ENCODE measurements at places on chromosomes 11 and 22.

GRCh38 chr22:38735126-38735464 is 20.7 kb downstream of the SUN2 start:
- DNase-seq = no peak

GRCh38 chr11:18317551-18317950 is 4.4 kb downstream of the HPS5 start:
- DNase-seq = no peak

- DNase-seq = peak; percentile 64
Observed at GRCh38 chr22:31313366-31314147, 21.3 kb upstream of the PIK3IP1 start.

DNA sequence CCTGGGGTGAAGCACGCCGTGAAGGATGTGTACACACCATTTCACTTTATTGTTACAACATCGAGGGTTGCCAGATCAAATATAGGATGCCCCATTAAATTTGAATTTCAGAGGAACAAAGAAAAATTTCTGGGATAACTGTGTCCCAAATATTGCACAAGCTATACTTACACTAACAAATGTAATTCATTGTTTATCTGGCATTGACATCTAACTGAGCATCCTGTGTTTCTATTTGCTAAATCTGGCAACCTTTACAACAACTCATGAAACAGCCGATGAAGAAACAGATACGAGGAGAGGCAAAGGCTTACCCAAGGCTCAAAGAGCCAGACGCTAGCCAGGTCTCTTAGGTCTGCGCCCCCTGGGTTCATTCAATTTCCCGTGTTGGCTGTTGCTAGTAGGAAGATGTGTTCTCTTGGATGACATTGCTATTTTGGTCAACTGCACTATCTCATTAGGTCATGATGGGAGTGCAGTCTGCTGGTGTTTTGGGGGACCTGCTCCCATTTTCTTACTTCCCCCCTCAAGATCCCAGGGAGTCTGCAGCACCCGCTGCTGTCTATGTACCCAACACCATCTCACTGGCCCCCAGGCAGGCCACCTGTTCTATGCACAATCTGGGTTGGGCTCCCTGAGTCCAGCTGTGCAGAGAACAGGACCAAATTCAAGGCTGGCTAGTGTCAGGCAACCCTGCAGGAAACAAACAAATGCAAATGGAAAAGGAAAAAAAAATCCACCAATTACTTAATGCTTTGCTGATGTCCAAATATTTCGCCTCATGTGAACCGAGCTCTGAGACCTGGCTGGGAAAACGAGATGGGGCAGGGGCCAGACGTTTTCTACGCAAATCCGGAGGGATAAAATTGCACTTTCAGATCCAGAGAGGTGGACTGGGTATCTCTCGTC is 560.9 kb downstream of the MIAT start:
- no peak for DNase-seq

DNA sequence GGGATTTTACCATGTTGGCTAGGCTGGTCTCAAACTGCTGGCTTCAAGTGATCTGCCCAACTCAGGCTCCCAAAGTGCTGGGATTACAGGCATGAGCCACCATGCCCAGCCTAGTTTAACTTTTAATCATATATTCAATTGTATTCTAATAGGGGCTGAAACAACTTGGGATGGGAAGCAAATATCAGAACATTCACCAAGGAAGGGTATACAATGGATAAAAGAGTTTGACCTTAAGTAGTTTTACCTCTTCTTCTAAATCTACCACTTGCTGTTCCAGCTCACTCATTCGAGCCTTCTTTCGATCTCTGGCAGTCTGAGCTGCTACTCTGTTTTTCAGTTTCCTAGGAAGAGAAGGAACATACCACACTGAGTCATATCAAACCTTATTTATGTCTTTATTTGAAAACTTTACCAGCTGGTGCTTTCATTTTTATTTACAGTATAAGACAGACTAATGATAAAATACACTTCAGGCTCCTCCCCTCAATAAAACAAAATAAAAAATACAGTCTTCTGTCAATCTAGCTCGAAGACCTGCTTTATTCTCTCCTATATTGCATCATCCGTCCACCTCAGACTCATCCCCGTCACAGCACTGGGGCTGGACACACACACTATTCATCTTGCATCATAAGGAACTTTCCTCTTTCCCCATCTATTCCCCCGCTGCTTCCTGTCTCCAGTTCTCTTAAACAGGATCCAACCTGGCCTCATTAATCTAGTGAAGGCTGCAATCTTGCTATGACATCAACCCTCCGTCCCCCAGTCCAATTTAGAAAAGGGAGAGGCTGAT is 1.4 kb downstream of the XBP1 start:
- DNase-seq = no peak

- DNase-seq = no peak
Observed at GRCh38 chr11:1336836-1337646, 27.6 kb upstream of the TOLLIP start.

DNA sequence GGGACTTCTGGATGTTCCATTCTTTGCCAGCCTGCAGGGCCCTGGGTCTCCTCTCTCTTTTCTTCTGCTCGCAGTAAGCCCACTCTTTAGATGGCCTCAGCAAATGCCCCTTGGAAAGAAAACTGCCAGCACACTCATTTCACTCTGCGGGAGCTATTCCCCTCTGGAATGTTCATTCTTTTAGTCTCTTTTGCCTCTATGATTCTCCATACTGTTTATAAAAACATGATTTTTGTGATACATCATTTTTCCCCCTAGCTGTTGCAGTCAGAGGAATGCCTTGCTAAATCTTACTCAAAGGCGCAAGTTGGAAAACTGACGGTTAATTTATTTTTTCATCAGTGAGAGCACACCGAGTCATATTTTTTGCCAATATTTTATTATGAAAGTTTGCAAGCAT is 184.9 kb downstream of the SNX19 start:
- no peak for DNase-seq

DNA sequence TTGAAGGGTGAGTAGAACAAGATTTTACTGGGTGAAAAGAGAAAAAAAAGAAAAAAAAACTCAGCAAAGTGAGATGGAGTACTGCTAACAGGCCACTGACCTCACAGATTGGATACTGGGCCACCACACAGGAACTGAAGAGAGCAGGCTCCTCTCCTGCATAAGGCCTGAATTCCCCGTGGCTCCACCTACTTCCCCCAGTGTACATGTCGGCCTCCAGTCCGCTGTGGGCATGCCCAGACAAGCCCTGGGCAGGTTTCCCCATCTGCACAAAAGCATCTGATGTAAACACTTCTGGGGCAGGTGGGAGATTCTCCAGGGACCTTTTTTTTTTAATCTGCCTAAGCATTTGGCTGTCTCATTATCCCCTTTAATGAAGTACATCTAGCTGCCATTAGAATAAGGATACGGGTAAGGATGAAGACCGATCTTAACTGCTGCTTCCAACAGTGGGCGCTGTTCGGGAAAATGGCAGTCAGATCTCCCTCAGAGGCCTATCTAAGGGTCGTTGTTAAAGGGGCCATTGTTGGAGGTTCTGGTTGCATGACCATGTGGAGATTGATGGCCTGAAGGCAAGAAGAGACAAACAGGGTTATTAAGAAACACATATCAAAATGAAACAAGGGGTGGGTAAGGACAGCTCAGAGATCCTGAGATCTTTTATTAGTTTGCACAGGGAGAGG is 48.5 kb downstream of the MS4A13 start:
- no peak for DNase-seq

- no peak for DNase-seq
Observed at GRCh38 chr11:118633319-118633690, 25.9 kb downstream of the PHLDB1 start.

DNA sequence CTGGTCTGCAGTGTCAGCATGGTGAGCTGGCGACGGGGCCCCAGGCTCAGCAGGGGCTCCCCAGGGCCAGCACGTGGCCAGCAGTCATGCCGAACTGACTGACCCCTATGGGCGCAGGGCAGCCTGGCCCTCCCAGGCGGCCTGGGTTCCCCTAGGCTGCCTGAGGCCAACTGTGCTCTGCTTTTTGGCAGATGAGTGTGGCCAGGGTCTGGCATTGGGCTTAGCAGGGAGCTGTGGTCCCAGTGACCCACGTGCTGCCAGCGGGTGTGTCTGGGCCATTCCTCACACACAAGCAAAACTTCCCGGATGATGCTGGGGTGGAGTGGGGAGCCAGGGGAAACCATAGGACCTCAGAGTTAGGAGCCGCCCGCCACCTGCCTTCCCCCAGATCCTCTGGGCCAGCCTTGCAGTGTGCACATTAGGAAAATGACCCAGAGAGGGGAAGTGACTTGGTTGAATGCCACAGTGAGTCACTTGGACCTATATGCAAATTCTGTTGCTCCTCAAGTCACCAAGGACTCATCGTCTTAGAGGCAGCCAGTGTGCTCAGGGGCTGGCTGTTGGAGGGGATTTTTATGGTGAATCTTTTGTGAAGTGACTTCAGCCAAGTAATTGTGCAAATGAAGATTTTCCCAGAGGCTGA is 6.5 kb downstream of the ADORA2A start:
- DNase-seq = no peak

DNA sequence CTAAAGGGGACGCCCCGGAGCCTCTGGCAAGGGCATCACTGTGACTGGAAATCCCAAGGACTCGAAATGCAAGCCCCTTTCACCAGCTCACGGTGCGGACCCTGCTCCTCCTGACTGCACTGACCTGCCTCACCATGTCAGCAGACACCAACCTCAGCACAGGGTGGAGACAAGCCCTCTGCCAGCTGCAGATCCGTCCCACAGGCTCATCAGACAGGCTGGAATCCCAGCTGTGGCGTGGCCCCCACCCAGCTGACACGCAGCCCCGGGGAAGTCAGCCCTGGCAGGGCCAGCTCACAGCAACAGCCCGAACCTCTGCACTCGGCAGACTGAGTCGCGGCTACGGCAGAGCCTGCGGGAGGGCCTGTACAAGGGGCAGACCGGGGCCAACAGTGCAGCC is 36.8 kb downstream of the BRD1 start:
- no peak for DNase-seq

DNA sequence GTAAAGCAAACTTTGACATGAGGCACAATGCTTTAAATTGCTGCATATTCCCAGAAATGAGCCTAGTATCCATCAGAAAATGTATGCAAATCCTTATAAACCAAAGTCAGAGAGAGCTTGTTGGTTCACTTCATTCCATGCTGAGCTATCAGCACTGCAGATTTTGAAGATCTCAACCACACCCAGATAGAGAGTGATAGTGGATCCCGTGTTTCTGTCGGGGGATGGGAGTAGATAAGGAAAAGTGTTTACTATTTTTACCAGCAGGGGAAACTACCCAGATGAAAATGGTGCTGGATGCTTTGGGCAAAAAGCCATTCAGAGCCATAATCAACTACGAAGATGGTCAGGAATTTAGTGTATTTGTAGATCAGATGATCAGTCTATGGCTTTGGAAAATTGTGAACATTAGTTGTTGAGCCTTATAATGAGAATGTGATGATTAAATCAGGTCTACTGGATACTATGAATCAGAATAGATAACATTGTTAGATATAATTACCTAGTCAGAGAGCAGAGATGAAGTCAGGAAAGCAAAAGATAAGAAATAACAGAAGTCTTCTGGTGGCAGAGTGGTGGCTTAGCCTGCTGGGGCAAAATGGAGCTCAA is 10.8 kb downstream of the OR51B6 start:
- DNase-seq = no peak

GRCh38 chr22:47629273-47629711 is 866.8 kb downstream of the TBC1D22A start:
- no peak for DNase-seq

DNA sequence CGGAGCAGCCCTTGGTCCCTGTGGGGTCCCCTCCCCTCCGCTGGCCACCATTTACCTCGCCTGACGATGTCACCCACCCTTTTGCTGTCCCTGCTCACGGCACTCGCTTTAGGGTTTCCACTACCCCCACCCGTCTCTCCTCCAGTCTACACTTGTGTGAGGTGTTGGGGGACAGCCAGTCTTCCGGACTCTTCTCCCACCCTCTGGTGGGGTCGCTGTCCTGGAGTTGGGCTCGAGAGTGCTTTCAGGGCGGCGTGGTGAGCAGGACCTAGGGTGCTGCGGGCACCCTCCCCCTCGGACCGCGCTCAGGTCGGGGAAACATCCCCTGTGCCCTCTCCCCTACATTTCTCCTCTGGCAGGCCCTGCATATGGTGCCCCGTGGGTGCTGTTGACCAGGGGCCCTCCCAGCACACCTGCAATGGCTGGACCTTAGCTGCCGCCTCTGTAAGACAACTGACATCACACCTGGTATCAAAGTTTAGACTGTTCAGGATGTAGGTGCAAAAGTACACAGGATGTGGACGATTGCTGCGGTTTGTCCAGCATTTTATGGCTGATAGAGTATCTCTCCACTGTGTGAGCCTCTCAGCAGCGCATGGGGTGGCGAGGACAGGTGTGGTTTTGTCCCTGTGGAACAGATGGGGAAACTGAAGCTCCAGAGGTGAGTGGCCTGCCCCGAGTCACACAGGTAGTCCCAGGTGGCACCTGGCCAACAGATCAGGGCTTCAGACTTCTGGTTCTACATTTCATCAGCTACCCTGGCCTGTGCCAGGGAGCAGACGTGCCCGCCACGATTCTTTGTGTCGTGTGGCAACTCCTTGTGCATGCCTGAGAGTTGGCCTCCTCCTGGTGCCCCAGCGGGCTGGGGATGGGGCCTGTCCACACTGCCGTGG is 1.2 kb downstream of the GRK2 start:
- no peak for DNase-seq

DNA sequence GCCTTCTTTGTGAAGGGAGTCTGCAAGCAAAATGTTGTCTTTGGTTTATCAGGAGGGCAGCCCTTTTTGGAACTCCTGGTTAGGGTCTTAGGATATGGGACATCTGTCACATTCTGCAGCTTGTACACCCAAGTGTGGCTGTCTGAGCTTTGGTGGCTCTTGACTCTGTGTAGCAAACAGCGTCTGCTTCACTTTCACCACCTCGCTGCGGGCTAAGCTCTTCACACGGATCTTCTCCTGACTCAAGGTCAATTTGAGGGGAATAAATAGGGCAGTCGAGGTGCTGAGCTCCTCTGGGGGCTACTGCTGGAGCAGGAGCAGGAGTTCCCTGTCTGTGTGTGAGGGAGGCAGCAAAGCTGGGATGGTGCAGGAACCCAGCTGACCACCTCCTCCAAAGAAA is 10.6 kb downstream of the MICAL2 start:
- DNase-seq = no peak

DNA sequence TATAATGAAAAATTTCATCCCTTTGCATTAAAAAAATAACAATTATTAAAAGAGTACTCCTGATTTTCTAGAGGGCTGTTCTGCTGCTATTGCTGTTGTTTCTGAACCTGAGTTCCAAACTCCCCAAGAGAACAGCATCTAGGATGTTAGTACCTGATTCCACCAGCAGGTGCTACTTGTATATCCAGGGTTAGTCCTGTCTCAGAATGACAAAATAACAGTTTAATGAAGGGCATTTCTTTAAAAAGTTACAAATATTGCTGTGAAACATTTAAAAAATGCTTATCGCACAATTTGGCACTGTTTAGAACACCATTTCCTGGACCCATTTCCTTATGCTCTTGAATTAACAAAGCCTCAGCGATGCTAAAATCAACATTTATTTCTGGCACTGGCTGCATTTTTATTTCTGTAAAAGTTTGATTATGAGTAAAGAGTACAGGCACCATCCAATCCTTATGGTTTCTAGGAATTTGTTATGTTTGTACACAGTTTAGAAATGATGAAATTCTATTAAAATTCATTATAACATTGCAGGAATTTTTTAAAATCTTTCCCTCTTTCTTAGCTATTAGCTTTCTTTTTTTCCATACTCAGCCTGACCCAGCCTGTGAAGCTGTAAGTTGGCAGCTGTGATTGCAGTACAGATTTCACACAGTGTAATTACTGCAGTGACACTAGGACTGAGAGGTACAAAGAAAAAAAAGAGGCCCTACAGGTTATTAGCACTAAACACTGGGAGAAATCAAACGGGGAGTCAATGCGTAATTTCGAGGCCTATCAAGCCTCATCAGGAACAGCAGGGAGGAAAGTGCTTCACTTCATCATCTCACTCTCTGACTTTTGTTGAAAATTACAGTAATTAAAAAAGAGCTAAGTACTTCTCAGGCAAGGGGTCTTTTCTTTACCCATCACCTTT is 208.8 kb downstream of the DCDC1 start:
- DNase-seq = no peak

All from left renal pelvis (tissue), 4 donors.